ENCODE measurements at places on chromosomes 4 and X.

DNA sequence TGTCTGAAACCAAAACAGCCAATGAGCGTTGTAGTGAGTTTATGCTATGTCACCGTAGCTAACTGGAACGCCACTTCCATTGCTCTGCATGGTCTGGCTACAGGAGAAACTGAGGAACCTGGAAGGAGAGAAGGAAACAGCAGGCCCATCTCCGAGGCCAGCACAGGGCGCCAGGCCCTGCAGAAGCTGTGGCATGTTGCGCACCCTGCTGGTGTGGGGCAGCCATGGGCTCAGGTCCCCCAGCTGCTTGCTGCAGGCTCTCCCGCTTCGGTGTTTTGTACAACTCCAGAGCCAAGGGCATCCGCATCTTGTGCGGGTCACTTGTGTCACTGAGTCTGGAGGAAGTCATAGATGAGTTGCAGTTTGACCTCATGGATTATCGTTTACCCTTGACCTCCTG lies 89.2 kb downstream of the AFAP1 start:
- DNase-seq, result no peak

- DNase-seq, result no peak
These were observed 105.7 kb downstream of the AGTR2 start for GRCh38 chrX:116276261-116276660.

DNA sequence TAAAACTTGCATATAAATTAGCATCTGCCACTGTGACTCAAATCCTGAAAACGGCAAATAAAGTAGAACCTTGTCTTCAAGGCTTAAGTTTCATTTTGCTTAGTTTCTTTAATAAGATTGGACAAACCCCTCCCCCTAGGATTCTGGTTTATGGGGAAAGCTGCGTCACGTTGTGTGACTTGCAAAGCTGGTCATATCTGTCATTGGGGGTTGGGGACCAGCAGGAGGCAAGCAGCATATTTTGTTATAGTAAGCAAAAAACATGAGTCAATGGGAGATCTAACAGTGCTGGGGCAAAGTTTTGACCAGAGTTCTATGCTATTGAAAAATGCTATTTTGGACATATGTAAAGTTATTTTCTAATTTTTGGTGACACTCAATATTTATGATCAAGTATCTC lies 407.3 kb downstream of the PCDH18 start:
- no peak for DNase-seq

DNA sequence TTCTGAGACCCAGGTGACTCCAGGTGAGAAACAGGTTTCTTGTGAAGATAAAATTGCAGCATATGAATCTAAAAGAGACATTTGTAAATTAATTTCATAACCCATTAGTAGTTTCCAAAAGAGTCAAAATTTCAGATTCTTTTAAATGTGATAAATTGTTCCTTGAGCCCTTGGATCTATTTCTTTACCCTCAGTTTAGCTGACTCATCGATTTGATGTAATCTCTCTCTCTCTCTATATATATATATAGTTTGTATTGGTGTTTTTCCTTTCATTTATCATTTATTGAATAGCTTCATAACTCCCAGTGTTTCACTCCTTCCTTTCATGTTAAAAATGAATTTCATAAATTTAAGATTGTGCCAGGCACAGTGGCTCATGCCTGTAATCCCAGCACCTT lies 96.9 kb downstream of the RAPGEF2 start:
- DNase-seq, result no peak

DNA sequence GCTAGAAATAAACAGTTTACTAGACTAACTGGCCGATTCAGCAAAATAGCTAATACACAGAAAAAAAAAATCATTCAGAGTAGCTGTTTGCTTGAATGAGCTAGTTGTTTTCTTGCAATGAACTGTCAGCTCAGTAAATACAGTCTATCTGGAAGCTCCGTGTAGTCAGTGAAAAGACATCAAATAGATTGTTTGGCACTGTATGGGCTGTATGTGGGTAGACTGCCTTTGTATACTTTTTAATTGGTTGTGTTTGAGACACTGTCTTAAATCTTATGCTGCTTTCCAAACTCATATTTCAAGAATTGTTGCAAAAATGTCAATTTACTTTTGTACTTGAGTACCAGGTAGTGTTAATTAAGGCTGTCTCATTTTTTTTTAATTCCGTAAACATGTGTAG lies 61.6 kb upstream of the GPR174 start:
- no peak for DNase-seq

- no peak for DNase-seq
These were observed 14.2 kb downstream of the GRPR start for GRCh38 chrX:16137416-16138107.

DNA sequence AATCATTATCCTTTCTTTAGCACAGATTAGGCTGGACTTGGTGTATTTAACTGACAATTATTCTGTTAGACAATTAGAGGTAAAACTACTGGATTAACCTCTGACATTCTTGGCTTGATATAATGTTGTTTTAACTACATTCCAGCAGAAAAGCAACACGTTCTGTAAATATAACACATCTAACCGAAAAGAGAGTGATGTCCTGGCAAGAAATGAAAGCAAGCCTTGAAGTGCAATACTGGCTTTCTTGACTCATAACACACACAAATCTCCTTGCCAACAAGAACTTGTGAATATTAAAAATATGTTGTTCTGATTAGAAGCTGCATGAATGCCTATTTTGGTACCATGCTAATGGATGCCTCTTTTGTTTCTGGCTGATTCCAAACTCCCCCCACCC lies 76.4 kb downstream of the EFHC2 start:
- DNase-seq, result no peak

DNA sequence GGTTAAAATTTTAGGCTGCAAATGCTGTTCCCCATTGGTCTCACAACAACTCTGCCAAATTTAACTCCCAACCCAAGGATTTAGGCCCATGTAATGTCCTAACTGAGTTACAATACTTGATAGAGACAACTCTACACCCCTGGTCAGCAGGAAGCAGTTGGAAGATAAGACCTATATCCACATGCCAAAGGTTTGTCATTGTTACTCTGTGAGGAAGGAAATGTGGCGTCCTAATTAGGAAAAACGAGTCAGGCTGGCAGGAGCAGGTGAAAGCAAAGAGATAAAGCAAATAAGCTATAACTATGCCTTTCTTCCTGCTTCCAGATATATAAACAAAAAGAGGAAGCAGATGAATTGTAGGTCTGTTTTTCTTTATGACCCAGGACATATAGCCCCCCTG lies 69.1 kb downstream of the SPIN4 start:
- DNase-seq, result no peak

DNA sequence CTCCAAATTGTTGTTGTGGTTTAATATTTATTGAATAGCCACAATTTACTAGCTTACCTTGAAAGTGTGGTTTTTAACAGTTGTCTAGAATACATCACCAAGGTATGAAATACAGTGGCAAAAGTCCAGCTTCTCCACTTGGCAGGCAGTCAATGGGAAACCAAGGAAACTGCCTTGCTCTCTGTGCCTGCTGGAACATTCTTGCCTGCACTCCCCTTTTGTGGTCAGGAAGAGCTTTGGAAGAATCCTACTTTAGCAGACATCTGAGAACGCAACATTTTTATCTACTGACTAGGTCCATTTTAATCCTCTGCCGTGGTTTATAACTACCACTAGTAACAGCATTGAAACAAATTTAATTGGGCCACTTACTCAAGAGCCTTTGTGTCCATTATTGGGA lies 64.5 kb downstream of the TENM3 start:
- no peak for DNase-seq

DNA sequence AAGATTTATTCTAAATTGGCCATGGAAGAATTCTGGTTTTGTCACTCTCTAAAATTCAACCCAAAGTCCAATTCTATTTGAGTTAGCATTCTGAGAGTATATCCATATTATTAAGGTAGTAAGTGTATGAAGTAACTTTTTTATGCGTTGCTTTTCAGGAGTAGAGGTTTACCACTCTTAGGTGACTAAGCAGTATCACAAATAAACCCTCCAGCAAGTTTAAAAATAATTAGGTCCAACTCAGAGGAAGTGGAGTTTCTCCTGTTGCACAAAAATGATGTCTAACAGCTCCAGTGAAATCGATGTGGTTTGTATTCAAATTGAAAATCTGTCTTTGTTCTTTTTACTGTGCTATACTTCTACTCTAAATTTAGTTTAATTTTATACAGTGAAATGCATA lies 6.6 kb downstream of the SCML1 start:
- no peak for DNase-seq

DNA sequence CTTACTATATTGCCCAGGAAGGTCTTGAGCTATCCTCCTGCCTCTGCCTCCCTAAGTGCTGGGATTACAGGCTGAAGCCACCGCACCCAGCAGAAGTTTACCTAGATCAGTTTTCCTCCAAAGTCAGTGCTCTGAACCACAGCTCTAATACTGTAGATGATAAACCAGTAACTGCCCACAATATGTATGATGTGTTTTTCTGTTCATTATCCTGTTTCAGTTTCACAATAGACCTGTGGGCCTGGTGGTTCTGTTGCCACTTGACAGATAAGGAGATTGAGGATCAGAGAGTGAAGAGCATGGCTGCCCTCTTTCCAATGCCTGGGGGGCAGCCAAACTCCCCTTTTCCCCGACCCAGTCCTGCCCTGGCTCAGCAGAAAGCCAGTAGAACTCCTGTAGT lies 87.0 kb downstream of the EFNB1 start:
- no peak for DNase-seq

DNA sequence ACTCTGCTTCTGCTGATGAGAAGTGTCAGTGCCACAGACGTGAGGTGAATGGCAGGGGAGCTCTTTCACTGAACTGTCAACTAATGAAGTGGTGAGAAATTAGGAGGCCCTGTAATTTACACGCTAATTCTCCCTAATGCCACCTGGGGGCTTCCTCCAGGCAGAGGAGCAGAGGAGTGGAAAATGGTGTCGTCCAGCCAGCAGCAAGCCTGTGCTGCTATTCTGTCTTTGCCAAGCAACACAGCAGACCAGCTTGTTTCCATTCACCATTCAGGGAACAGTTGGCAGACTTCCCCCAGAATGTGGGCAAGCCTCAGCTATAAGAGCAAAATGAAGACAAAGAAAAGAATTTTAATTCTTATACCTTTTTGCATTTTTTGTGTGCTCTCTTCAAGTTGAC lies 245.2 kb upstream of the TET2 start:
- DNase-seq, result no peak

DNA sequence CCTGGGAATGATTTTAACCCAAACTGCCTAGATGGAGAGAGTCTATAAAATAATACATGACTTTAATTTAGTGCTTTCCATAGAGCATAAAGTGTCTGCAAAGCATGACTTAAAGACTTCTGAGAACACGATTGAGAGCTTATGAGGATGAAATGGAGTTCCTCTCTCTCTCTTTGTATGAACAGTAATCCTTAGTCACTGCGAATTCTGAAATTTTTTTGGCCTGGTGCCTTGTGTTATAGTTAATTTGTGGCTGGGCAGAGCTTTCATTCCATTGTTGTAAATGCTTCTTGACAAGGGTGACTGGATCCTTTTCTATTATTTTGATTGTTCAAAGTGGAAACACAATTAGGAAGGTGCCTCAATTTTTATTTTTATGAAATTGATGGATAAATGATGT lies 179.5 kb downstream of the CEP135 start:
- no peak for DNase-seq

DNA sequence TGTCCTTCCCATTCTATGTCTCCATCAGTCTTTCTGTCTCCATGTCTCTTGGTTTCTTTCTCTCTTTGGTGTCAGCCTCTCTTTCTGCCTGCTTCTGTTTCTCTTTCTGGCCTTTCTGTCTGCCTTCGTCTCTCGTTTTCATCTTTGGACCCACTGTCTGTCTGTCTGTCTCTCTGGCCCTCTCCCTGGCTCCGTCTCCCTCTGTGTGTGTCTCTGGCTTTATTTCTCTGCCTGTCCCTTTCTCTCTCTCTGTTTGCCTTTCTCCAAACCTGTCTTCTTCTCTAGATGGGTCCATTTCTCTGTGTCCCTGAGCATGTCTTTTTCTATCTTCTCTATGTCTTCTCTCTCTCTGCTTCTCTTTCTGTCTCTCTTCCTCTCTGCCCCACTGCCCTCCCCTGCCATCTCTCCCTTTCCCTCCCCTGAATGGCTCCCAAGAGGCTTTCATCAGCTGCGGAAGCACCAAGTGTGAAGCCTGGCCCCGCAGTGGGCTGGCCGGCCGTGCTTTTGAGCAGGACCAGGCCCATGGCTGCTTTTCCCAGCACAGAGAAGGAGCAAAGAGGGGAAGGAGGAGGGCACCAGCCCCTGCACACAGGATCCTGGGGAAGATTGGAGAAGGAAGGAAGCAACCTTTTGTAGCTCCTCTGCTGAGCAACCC lies 57.4 kb downstream of the PJA1 start:
- DNase-seq, result no peak
